ENCODE measurements at places on chromosomes 16 and 17. TPM values are rescaled to one million over a fixed set of nuclear protein-coding genes. Genes with fewer than 3 reads are reported as not detected.

Gene ELMO3
- total RNA-seq = 33.9 TPM

Gene KRT39
- not detected for total RNA-seq

Gene AATK
- total RNA-seq = 0.57 TPM

Gene TPSD1
- not detected for total RNA-seq

Gene NKD1
- total RNA-seq = 10.5 TPM
